ENCODE measurements at places on chromosomes 4 and X.

- DNase-seq, result no peak
These were observed 56.2 kb downstream of the CLDN22 start for GRCh38 chr4:183263787-183264386.

- DNase-seq, result no peak
These were observed 5.8 kb downstream of the RXFP1 start for GRCh38 chr4:158527516-158527915.

DNA sequence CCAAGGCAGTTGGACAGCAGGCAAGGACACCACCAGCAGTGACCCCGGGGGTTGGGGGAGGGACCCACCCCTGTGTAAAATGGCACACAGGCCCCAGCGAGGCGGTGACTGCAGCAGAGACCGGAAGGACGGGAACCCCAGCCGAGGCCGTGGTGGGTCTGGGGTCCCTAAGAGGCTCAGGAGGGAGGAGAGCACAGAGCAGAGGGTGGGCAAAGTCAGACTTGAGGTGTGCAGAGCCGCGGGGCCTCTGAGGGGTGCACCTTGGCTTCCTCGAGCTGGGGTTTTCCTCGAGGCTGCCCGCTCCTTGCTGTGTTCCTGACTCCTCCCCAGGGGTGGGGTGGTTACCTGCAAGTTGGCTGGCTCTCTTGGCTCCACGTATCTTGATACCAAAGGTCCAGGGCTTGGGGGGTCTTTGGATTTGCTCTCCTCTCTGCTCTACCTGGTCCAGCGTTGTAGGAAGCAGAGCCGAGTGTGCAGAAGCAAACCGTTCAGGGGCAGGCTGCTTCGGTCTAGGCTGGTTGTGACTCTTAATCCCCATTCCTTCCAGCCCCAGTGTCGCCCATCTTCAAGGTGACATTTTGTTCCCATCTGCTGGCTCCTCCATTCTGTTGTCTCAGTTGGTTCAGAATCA lies 37.9 kb upstream of the SORCS2 start:
- no peak for DNase-seq

DNA sequence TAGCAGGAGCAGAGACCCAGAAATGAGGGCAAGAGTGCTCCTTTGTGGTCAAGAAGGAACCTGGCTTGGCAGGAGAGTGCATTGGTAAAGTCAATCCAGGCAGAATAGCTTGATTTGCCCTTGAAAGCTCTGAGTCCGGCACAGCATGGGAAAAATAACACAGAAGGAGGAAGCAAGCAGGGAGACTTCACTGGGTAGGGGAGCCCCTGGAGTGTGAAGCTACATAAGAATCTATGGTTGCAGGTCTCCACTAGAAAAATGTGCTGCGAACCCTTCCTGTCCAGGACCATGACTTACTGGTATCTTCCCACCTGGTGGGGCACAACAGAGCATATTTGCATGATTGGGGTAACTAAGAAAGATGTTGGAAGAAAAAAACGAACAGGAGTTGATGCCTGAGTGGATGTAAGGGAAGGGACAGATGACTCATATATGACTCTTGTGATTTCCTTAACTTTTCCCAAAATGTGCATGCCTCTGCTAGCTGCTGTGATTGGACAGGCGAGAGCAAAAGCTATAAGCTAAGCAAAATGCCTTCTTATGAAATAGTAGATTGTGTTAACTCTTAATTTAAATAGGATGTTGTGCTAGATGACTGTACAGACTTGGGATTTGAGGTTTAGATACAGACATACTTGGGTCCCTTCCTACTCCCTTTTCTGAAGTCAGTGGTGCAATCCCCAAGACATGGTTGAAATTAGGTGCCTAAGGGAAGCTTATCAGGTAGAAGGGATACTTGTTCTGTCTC lies 3.3 kb downstream of the IL13RA1 start:
- no peak for DNase-seq

DNA sequence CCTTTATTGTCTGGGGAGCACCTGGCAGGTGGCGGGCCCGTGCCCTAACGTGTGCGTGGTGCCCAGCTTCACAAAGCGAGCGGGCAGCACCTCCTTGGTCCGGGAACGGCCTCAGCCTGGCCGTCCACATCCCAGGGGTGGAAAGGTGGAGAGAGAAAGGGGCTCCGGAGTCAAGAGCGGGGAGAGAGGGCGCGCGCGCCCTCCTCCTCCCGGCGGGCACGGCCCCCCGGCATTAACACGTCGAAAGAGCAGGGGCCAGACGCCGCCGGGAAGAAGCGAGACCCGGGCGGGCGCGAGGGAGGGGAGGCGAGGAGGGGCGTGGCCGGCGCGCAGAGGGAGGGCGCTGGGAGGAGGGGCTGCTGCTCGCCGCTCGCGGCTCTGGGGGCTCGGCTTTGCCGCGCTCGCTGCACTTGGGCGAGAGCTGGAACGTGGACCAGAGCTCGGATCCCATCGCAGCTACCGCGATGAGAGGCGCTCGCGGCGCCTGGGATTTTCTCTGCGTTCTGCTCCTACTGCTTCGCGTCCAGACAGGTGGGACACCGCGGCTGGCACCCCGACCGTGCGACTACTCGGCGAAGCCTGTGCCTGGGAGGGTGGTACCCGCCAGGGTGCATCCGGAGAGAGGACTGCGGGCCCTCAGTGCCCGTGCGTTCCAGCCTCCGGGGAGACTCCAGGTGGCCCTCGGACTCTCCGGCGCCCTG lies at the start of gene KIT:
Gene KIT, plus strand, starts transcription at position 407 of the 701 bp plus-strand sequence. Its CDS starts 58 bp downstream, at position 465.
- no peak for DNase-seq

DNA sequence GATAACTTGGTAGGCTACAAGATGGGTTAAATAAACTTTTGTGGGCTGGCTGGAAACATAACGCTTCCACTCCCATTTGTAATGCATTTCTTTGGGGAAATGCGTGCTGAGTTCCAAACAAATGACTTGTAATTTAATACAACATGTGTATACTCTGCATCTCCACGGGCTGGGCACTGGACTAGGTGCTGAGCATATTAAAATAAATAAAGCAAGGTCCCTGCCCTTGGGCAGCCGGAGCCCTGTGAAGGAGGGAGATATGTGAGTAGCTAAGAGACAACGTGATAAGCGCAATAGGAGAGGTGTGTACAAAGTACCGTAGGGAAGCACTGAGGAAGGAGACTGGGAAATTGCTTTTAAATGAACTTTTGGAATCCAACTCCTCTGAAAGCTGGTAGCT lies 147.2 kb upstream of the RBPJ start:
- DNase-seq, result no peak

- no peak for DNase-seq
These were observed 3.5 kb downstream of the EPGN start for GRCh38 chr4:74311696-74312313.

- no peak for DNase-seq
These were observed 164.9 kb downstream of the DCTD start for GRCh38 chr4:182752158-182752910.

GRCh38 chrX:139802048-139802447 lies 94.1 kb upstream of the MCF2 start:
- DNase-seq, result no peak

DNA sequence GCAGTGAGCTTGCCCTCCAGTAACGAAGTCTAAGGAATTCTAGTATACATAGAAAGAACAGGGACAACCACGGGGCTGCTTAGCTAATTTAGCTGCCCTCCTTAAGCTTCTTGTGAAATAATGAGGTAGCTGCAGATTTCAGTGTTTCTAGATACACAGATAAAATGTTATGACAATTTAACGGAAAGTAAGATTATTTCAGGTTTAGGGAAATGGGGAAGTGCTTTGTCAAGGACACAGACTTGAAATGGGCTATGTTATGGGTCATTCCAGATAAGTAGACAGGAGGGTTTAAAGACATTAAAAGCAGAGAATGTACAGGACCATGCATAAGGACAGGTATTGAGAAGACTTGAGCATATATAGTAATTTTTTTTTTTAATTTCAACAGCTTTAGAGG lies 34.2 kb upstream of the ZNF518B start:
- DNase-seq, result no peak

GRCh38 chr4:2624782-2625530 lies 88.5 kb downstream of the FAM193A start:
- DNase-seq, result no peak

DNA sequence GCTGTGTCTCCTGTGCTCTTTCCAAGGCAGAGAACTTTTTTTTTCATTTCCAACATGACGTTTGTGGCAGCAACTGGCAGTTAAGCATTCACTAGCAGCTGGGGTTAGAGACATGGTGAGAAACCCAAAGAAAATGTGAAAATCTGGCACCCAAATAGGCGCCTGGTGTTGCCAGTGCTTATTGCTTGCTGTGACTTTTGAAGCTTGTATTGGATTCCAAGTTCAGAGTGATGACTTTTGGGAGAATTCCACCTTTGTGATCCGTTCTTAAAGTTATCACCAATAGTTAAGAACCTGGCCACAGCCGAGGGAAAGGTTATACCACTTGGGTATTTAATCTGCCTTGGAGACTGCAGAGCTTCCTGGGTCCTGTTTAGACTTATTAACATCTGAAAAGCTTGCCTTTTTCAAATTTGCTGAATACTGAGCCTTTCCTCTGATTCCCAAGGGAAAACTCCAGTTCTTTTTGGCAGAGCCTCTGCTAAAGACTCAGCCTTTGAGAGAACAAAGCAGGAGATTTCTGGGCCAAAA lies 101.0 kb downstream of the OPHN1 start:
- DNase-seq, result no peak

DNA sequence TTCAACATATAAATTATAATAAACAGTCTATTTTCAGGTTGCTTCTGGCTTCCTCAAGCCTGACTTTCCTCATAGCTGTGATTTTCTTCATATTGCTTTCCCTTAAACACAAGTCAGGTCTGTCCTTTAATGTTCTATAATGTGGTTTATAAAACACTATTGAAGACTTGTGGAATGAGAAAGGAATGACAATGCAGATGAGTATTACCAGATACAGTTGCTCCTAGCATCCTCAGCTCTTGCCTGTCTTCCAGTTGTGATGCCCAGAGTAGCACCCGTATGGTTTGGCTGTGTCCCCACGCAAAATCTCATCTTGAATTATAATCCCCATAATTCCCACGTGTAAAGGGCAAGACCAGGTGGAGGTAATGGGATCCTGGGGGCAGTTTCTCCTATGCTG lies 265.7 kb upstream of the BOD1L1 start:
- no peak for DNase-seq

- no peak for DNase-seq
These were observed 99.2 kb downstream of the JADE1 start for GRCh38 chr4:128908735-128909134.

- DNase-seq, result no peak
These were observed 735.8 kb downstream of the RPA4 start for GRCh38 chrX:97619499-97619898.

DNA sequence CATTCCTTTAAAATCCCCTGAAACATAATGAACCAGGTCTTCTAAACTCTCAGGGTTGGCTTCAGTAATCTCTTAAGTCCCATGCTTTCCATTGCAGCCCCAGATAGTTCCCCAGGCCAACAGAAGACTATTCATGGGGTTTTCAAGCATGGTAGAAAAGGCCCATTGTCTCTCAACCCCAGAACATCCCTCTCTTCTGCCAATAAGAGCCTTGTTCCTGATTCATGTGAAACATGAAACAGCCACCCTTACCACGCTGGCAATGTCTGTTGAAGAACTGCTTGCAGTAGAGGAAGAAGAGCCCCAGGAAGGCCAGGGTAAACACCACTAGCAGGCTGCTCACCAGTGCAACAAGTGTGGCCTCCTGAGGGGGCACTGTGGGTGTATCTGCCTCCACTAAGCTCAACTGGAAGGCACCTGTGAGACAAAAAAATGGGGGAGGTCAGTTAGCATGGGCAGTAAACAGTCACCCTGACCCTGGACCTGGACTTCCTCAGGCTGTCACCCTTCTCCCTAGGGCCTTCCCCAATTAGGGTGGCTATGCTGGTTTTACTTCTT lies 36.4 kb downstream of the EDA2R start:
- no peak for DNase-seq

GRCh38 chr4:146255463-146255862 lies 41.1 kb downstream of the REELD1 start:
- DNase-seq, result no peak

- no peak for DNase-seq
These were observed 75.2 kb downstream of the GABRB1 start for GRCh38 chr4:47106561-47106960.

DNA sequence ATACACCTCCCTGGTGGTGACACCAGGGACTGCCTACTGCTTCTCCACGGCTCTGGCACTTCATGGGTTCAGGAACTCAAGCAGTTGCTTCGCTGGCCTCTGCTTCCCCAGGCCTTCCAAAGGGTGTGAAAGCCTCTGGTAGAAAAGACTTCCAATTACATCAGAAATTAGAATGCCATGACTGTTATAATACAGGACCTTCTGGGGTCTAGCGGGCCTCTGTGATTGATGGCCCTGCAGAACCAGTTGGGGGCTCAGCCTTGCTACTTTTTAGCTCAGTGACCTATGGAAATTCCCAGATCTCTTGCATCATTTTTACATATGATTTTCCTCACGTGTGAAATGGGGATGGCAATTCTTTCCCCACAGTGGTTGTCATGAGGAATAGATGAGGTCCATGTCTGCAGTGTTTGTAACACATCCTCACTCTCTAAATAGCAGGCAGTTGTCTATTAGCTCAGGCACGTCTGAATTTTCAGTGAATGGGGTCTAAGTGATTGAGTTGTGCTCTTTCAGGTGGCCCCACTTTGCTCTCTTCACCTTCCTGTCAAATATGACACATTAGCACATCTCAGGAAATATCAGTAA lies 198.3 kb downstream of the STIM2 start:
- no peak for DNase-seq

GRCh38 chrX:107940095-107940494 lies 42.1 kb downstream of the TEX13B start:
- DNase-seq, result no peak

GRCh38 chr4:1026115-1026514 lies 14.7 kb downstream of the FGFRL1 start:
- no peak for DNase-seq

DNA sequence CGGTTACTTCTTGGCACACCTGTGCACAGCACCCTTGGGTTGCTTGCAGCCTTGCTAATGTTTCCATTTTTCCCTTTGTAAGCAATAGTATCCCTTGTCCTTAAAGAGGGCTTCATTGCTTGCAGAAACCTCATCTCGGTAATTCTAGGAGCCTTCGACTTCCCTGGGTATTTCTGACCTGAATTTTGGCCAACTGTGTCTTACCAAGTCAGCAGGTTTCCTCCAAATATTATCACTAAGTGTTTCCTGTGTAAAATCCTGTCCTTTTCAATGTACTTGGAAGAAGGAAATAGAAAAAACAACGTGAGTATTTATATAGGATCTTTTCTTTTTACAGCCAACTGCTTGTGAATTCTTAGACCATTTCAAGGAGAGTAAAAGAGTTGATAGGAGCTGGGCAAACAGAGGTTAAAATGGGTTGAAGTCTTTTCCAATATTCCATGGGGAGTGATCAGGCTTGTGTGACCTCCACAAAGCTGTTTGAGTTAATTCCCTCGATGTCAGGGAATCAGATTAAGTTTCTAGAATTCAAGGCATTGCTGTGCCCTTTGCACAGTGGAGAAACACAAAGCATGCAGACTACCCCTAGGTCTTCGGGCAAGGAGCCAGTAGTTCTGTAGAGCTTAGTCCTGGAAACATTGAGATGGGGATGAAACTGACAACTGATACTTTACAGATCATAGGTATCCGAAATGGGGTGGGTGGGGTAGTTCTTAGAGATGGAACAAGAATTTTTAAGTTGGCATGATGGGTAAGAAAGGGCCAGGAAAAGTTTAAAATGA lies 209.9 kb downstream of the CPE start:
- no peak for DNase-seq

GRCh38 chrX:22467571-22467970 lies 194.9 kb downstream of the CBLL2 start:
- DNase-seq, result no peak

- no peak for DNase-seq
These were observed 1449.2 kb downstream of the C4orf33 start for GRCh38 chr4:130545171-130545570.

GRCh38 chrX:103918050-103918449 lies 44.4 kb upstream of the TMSB15B start:
- no peak for DNase-seq

All from stimulated activated CD8-positive, alpha-beta memory T cell treated with anti-CD3 and anti-CD28 coated beads, Interleukin-7, amount 100 ng/mL, for 24 hours (primary cell).